ENCODE measurements at places on chromosomes 7 and 10. TPM values are rescaled to one million over a fixed set of nuclear protein-coding genes. Genes with fewer than 3 reads are reported as not detected.

The C7orf57 gene
- total RNA-seq, result not detected

The BET1 gene
- 41.9 TPM for total RNA-seq

The PCGF5 gene
- 33.8 TPM for total RNA-seq

The KCNIP2 gene
- 0.09 TPM for total RNA-seq

The TUBAL3 gene
- total RNA-seq, result not detected

The ACHE gene
- total RNA-seq, result 5.1 TPM

The FGL2 gene
- 4.9 TPM for total RNA-seq

Measured in dermis lymphatic vessel endothelial cell (primary cell).